Naive thymus-derived CD8-positive, alpha-beta T cell (primary cell): ENCODE measurements at places on chromosomes 12 and 14.

GRCh38 chr12:119780786-119781434, 96.2 kb downstream of the CIT start:
- no peak for DNase-seq

DNA sequence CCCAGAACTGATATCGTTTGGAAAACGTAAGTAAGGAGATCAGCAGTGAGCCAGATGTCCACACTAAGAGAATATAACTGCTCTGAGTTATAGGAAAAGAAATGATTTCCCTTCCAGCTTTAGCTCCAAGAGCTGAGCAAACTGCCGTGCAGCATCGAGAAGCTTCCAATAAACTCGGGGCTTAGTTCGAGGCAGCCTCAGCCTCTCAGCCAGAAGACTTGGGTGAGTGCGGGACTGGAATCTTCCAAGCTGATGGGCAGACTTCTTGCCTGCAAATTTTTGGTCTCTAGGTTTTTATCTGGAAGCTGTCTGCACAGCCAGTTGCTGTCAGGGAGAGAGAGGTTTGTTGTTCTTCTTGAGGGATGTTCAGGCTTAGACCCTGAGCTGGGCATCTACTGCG, 196.1 kb downstream of the PHETA1 start:
- DNase-seq, result no peak

DNA sequence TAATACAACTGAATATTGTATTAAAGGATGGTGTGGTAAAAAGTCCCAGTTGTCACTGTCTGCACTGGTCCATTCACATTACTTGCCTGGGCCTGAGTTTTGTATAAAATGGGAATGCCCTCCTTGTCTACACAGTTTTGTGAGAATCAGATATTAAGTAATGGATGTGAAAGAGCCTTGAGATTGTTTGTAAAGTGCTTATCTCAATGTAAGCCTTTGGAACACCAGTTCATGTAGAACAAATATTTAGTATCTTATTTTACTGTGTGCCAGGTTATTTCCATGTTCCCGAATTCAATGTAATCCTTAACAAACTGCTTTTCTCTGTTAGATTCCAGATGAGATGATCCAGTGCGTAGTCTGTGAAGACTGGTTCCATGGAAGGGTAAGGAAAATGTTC, 7.5 kb downstream of the UBR7 start:
- DNase-seq, result no peak

DNA sequence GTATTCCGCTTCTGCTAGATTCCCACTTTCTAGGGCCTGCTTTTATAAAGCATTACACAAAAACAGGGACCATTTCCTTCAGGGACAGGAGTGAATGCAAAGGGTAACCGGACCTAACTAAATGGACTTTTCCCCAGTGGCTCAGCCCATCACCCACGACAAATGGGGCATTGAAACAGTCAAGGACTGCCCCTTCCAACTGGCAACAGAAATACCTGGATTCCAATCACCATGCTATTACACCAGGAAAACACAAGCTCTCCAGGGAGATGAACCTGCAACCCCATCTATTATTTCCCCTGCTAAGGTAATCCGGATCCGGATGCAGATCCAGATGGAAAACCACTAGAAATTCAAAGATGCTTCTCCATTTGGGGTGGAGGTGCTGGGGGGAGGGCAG, 1.0 kb downstream of the MPHOSPH9 start:
- DNase-seq, result no peak

- DNase-seq, result no peak
Observed at GRCh38 chr12:12024911-12025682, 45.6 kb upstream of the BCL2L14 start.

- DNase-seq, result no peak
Observed at GRCh38 chr12:89966495-89967240, 258.0 kb upstream of the ATP2B1 start.
